Activated CD8-positive, alpha-beta memory T cell treated with anti-CD3 and anti-CD28 coated beads for 4 hours (primary cell): ENCODE measurements at places on chromosomes 4 and X.

DNA sequence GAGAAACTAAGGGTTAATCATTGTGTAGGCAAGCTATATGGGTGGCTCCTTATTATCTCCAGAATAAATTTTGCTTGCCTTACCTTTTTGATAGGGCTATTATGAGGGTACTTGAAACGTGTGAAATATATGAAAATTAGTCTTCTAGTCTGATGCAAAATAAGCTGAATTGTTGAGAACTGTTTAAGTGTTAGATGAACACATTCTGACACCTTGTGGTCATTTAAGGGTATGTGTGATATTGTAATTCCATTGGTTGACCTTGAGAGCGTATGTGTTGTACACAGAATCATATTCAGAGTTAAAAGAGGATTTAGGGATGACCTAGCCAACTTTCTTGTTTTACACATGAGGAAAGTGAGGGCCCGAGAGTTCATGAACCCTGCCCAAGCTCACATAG is 44.6 kb upstream of the LINC00632 start:
- DNase-seq = no peak

- no peak for DNase-seq
Measured at GRCh38 chrX:19370061-19370460, 26.3 kb downstream of the PDHA1 start.

GRCh38 chr4:78357122-78357521 is 194.4 kb upstream of the ANXA3 start:
- no peak for DNase-seq

DNA sequence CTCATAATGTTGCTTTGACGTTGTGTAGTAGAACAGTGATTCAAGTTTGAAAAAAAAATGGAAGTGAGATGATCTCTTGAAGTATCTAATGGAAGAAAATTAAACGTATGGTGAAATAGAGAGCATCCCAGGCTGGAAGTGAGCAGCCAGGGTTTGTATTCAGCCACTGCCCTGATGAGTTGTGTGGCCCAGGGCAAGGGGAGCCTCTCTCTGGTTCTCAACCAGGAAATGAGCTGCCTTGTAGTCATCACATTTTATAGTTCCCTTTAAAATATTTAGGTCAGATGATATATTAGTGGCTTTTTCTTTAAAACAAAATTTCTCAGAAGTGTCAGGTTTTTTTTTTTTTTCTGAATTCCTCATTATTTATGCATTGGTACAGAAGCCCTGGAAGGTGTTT is 150.3 kb downstream of the GPAT3 start:
- no peak for DNase-seq

GRCh38 chr4:166144607-166145006 is 271.6 kb downstream of the TLL1 start:
- no peak for DNase-seq

DNA sequence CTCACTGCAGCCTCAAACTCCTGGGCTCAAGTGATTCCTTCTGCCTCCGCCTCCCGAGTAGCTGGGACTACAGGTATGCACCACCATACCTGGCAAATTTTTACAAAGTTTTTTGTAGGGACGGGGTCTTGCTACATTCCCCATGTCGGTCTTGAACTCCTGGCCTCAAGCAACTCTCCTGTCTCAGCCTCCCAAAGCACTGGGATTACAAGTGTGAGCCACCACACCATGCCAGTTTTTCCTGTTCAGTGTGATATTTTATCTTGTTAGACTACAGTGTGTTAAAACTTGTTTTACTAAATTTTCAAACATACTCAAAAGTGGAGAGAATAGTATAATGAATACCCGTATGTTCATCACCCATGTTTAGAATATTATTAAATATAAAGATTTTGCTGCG is 12.1 kb downstream of the HPRT1 start:
- no peak for DNase-seq

DNA sequence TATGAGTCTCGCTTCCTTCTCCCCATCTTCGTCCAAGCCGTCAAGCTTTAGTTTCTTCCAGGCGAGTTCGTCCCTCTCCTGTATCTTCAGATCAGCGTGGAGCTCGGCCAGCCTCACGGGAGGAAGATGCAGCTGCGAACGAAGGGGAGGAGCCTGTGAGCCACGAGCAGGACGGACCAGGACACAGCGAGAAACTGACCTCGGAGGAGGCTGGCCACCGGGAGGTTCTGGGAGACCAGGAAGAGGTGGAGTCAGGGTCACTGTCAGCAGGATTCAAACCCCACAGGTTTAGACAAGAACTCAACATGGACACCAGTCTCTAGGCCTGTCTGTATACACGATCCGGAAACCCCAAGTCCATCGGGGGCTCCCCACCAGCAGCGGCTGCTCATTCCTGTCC is 7.3 kb downstream of the LRPAP1 start:
- DNase-seq = no peak
